Small intestine (tissue), 16 donors: ENCODE measurements at places on chromosomes 4 and X.

- DNase-seq, result peak; percentile 49
Observed at GRCh38 chr4:97720869-97721432, 422.3 kb downstream of the STPG2 start.

- peak; percentile 52 for DNase-seq
Observed at GRCh38 chrX:135974279-135974856, 580 bp upstream of the MMGT1 start.

DNA sequence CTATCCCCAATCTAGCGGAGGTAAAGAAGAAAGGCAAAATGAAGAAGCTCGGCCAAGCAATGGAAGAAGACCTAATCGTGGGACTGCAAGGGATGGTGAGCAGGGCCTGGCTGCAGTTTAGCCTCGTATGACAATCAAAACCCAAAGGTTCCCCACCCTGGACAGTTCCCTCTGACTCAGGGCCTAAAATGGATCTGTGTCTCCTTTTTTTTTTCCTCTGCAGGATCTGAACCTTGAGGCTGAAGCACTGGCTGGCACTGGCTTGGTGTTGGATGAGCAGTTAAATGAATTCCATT is 986 bp downstream of the HDAC6 start:
- no peak for DNase-seq

DNA sequence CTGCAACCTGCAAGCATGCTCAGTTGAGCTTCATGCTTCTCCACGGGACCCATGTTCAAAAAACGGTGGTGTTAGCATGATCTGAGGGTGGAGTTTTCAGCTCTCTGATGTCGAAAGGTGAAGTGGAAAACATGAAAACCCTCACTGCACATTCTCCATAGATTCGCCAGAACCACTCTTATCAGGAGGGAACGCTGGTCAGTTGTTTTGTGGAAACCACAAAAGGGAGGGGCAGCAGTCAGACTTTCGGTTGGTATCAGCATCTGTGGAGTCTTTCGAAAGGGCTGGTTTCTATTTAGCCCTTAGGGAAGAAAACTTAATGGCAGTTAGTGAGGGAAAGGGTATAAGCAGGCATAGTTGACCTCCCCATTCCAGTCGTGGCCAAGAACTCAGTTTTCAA is 12.6 kb downstream of the PPA2 start:
- DNase-seq, result no peak

- DNase-seq, result no peak
Observed at GRCh38 chr4:1761130-1761689, 31.9 kb upstream of the FGFR3 start.
